Ecto neural progenitor cell (in vitro differentiated cells): ENCODE measurements at places on chromosomes 1 and 21.

GRCh38 chr1:166910396-166910994 lies 34.4 kb upstream of the TADA1 start:
- peak; percentile 58 for DNase-seq

GRCh38 chr1:157496121-157496526 lies 56.2 kb downstream of the FCRL5 start:
- no peak for DNase-seq

DNA sequence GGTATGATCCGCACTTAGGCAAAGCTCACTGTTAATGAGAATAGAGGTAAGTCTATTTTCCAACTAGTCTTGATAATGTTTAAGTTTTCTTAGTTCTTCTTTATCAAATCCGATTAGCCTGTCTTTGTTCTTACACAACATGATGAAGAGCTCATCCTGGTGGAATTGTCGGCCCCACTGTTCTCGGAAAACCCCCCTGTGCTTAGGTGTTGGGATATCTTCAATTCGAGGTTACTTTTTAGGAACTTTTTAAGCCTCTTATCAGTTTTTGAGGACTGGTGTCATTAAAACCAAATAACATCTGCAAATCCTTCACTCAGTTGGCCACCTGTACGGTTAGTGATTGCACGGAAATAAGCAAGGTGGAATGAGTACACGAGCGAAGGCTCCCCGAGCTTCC lies 60.7 kb upstream of the KIF26B start:
- DNase-seq: no peak

- no peak for DNase-seq
These were observed 40.1 kb downstream of the TLR5 start for GRCh38 chr1:223102797-223103533.

DNA sequence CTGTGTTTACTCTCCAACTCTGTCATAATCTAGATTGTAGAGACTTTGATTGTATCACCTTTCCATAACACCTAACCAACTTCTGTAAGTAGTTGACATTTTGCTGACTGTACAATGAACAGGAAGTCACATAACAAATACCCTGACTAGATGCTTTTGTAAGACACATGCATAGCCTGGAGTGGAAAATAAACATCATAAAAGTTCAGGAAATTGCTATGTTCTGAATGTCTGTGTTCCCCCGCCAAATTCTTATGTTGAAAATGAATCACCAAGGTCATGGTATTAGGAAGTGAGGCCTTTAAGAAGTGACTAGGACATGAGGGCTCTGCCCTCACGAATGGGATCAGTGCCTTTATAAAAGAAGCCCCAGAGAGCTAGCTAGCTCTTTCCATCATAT lies 40.4 kb upstream of the ZSWIM5 start:
- no peak for DNase-seq
